ENCODE measurements at places on chromosomes 7 and 10.

GRCh38 chr10:62264702-62265436, 3.8 kb downstream of the RTKN2 start:
- DNase-seq: peak; percentile 95

GRCh38 chr10:92354587-92354986, 63.6 kb downstream of the MARCHF5 start:
- DNase-seq: no peak

DNA sequence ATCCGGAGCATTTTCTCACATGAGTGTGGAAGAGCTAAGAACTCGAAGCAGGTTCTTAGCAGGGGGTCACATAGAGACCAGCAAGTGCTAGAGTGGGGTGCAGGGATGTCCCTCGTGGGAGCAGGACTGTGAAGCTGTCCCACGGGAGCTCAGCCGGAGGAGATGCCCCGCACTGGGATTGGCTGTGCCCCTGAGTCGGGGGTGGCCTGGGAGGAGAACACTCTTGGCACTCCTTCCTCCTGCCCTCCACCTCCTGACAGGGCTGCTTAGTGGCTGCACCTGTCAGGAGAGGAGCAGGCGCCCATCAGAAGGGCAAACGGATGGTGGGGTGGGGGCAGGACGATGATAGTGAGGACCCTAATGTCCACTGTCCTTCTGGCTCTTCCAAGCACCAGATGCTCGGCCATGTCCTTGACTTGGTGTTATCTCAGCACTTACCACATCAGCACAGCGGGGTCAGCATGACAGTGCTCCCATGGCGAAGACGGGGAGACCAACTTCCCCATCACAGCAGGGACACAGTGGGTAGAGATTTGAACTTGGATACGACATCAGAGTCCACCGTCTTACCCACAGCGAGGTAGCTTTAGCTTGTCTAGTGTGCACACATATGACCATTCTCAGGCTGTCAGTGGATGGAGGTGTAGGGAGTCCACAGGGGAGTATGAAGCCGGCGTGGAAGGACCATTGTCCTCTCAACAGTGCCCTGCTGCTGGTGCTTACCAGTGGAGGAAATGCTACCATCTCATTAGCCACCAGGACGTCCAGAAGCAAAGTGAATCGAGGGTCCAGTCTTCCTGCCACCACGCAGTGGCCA, 142.5 kb upstream of the SHH start:
- DNase-seq: no peak

GRCh38 chr10:102773320-102773719, 29.6 kb downstream of the WBP1L start:
- DNase-seq: peak; percentile 60

GRCh38 chr7:154842591-154842990, 160.3 kb downstream of the PAXIP1 start:
- DNase-seq: no peak

- no peak for DNase-seq
Observed at GRCh38 chr7:80871228-80871627, 47.6 kb downstream of the SEMA3C start.

DNA sequence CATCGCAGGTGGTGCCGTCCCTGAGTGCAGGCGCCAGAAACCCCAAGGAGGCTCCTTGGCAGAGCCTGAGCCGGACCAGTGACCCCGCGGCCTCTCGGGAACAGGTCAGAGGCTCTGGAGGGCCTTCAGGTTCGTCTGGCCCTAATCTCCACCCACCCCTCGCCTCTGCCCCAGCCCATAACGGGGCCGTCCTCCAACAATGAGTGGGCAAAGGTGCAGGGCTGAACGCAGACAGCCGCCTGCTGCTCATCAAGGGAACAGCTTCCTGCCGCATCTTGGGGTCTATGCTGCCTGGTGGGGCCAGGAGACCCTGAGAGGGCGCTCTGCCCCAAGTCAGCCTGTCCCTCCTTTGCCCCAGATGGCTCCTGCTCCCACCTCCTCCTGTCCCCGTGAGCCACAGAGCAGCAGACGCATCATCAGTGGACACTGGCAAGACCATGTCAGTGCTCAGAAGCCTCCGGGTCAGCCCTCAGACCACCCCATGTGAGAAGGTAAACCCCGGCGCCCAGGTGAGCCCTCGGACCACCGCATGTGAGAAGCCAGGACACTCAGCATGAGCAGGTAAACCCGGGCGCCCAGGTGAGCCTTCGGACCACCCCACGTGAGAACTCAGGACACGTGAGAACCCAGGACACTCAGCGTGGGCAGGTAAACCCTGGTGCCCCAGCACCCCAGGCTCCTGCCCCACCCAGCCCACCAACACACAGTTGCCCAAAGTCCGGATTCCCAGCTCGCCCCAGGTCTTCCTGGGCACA, 142.0 kb downstream of the PTPRN2 start:
- DNase-seq: no peak

DNA sequence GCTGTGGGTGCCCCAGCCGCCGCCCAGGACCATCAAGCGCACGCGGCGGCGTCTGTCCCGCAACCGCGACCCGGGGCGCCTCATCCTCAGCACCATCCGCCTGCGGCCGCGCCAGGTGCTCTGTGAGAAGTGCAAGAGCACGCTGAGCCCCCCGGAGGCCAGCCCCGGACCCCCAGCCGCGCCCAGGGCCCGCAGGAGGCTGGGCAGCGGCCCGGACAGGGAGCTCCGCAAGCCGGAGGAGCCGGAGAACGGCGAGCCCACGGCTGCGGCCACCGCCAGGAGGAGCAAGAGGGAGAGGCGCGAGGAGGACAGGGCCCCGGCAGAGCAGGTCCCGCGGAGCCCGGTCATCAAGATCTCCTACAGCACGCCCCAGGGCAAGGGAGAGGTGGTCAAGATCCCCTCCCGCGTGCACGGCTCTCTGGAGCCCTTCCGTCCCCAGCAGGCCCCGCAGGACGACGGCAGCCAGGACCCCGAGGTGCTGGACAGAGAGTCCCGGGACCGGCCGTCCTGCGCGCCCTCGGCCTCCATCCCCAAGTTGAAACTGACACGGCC, 8.0 kb downstream of the PWWP2B start:
- DNase-seq: no peak

- DNase-seq: no peak
Observed at GRCh38 chr10:48947690-48948469, 8.2 kb upstream of the LRRC18 start.

- DNase-seq: no peak
Observed at GRCh38 chr7:151830121-151830830, 46.6 kb downstream of the PRKAG2 start.

DNA sequence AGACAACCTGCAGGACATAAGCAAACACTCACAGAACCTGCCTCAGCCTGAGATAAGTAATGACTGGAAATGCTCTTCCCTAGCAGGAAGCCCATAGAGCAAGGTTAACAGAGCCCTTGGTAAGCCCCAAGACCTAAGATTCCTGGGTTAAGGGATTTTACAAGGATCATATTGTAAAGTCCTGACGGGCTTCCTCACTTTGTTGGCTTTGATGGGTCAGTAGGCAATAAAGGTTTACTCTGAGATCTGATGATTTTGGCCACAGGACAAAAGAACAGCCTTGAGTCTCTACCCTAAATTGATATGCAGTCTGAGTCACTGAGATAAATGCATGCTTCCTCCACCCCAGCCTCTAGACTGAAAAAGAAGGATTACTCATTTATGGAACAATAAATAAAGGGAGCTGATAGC, 270.8 kb downstream of the HTR7 start:
- peak; percentile 64 for DNase-seq

GRCh38 chr10:16787361-16787791, 29.8 kb downstream of the RSU1 start:
- DNase-seq: no peak

GRCh38 chr7:29278337-29279069, 83.9 kb downstream of the CHN2 start:
- no peak for DNase-seq

DNA sequence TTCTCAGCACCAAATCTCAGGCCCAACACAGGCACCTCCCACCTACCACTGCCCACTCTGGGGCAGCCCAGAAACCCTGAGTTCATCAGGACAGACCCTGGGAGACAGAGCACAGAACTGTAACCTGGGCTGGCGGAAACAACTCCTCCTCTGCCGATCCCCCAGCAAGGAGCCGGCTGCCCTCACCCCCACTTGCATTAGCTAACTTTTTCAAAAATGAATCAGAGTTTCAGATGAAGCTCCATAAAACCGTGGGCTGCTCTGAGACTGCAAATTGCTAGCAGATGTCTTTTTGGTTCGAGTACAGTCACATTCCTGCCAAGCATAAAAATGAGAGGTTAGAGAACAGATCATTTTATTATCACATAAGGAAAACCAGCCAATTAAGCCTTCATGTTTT, 93.4 kb upstream of the PARD3 start:
- DNase-seq: peak; percentile 47

- peak; percentile 21 for DNase-seq
Observed at GRCh38 chr7:11751807-11752389, 80.1 kb downstream of the THSD7A start.

DNA sequence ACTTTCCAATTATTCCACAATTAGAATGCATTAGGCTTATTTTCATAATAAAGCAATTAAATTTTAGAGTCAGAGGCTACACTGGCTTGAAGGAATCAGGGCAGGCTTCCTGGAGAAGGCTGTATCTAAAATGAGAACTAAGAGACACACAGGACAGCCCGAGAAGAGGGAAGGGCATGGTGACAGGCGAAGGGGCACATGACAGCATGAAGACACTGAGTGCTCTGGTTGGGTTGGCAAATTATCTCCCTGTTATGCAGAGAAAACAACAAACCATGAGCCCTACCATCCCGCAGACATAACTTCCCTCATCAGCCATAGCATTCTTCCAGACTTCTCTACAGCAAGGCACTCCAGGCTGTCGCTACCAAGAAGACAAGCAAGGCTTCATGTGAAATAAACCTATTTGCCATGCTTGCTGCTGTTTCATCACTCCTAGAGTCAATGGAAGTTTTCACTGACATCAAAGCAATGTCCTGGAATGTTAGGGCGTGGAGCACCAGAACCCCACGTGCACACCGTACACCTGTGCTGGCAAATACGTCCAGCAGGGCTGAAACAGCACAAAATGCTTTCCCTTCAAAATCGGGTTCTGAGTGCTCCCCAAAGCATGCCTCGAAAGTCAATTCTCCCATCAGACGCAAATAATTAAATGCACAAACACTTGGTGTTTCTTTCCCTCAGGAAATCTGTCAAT, 21.3 kb downstream of the VOPP1 start:
- no peak for DNase-seq

DNA sequence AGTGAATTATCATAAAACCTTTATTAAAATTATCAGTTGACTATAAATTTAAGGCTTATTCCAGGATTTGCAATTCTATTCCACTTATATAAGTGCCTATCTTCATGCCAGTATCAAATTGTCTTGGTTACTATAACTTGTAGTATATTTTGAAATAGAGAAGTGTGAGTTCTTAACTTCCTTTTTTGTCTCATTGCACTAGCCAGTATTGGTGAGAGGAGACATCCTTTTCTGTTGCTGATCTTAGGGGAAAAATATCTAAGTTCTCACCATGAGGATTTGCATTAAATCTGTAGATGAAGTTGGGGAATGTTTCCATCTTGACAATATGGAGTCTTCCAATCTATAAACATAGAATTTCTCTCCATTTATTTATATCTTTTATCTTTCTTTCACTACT, 104.2 kb upstream of the MKI67 start:
- DNase-seq: no peak

- no peak for DNase-seq
Observed at GRCh38 chr7:155285833-155286232, 11.8 kb upstream of the INSIG1 start.

DNA sequence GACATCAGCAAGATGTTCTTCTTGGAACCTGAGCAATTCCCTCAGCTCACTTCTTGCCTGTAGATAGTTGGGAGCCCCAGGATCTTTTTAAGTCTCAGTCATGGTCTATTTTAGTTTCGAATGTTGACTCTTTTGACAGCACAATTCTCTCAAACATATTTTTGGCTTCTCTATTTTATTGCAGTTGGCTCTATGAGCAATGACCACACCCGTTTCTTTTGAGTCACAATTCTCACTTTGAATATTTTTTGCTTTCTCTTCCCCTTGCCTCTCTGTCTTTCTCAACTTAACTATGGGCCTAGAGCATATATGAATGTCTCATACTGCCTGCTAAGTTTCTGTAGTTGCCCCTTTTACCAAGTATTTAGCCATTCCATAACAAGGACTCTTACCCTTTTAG, 222.8 kb downstream of the PTN start:
- peak; percentile 33 for DNase-seq

DNA sequence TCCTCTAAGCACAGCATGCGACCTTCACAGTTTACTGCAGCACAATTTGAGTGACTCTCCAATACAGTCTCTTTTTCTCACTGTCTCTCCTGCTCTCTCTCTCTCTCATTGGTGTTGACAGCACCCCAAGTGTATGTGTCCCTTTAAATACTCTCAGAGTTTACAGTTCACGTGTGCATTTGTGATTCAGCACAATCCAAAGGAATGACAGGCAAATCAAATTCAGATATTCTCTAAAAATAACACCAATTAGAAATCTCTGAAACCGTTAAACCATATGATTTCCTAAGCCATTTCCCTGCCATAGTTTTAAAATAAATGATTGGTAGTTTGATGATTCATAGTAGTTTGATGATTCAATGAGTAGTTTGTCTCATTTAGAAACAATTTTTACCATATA, 104.0 kb upstream of the GAD2 start:
- DNase-seq: no peak

GRCh38 chr10:107054469-107055156, 109.9 kb downstream of the SORCS1 start:
- DNase-seq: no peak

- DNase-seq: peak; percentile 37
Observed at GRCh38 chr7:99036546-99037111, 107.3 kb downstream of the SMURF1 start.

- DNase-seq: no peak
Observed at GRCh38 chr7:123824754-123825067, 20.3 kb upstream of the HYAL4 start.

- DNase-seq: no peak
Observed at GRCh38 chr7:138861051-138861450, 63.1 kb upstream of the ATP6V0A4 start.

GRCh38 chr7:47190462-47190861, 391.4 kb downstream of the TNS3 start:
- DNase-seq: no peak

- DNase-seq: no peak
Observed at GRCh38 chr7:134962270-134962780, 24.0 kb upstream of the AGBL3 start.

- DNase-seq: no peak
Observed at GRCh38 chr7:30751696-30752273, at the start of gene INMT. TSS of gene INMT (plus strand) at chr7:30752135. CDS start at chr7:30752151, 16 bp downstream.

GRCh38 chr10:59808896-59809643, 55.8 kb upstream of the MRLN start:
- DNase-seq: peak; percentile 61

DNA sequence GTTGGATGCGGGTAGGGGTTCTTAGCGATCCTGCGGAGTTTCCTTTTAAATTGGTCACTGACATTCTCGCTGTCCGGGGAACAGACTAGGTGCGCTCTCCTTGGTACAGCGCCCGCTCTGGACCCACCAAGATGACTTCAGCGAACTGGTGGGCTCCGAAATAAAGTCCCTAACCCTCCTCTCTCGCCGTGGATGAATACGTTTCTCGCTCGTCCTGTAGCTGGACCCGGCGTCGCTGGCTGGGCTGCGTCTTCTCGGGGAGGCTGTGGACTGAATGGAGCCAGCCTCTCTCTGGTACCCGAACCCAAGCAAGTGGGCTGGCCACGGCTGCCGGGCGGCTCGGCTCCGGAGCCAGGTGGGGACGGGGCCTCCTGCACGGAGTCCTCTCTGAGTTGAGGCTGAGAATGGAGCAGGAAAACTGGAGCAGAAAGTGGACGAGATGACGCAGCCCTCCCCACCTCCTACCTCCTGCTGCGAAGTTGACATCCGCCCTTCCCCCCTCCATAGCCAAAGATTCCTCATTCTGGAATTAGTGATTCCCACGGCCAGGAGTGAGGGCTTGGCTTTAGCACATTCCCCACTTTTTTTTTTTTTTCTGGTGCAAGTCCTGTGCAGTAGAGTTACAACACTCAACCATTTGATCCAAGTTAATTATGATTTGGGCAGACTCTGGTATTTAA, 1.5 kb downstream of the UNC5B start:
- DNase-seq: peak; percentile 92

Measured in cardiac fibroblast (primary cell).